ENCODE measurements at places on chromosomes 4 and X. TPM values are rescaled to one million over a fixed set of nuclear protein-coding genes. Genes with fewer than 3 reads are reported as not detected.

Gene GUCY1B1
- 0.86 TPM for total RNA-seq

Gene INPP4B
- 2.8 TPM for total RNA-seq

Gene KCNIP4
- total RNA-seq = 0.29 TPM

Gene GNRHR
- not detected for total RNA-seq

Gene POLN
- total RNA-seq = 1.1 TPM

Gene INTS6L
- total RNA-seq = 3.3 TPM

Gene GPR143
- 0.43 TPM for total RNA-seq

Gene MSANTD1
- 0.72 TPM for total RNA-seq

Gene CENPVL1
- total RNA-seq = not detected

Gene HERC5
- total RNA-seq = 2.0 TPM

Gene TMSB15A
- 1.0 TPM for total RNA-seq

Gene RTL5
- 2.4 TPM for total RNA-seq

Gene FGB
- total RNA-seq = not detected

Gene GLRA3
- not detected for total RNA-seq

Gene ABCE1
- 73.7 TPM for total RNA-seq

Gene NDP
- not detected for total RNA-seq

Gene BCOR
- 16.8 TPM for total RNA-seq

Gene ADGRA3
- 51.5 TPM for total RNA-seq

Gene ADAM29
- total RNA-seq = not detected

Gene RPA4
- 1.9 TPM for total RNA-seq

Gene MUC7
- total RNA-seq = not detected

Gene NXF3
- not detected for total RNA-seq

Gene JADE1
- total RNA-seq = 19.5 TPM

Gene FMR1NB
- not detected for total RNA-seq

Gene EPGN
- total RNA-seq = not detected

Gene VCX3B
- not detected for total RNA-seq

Gene IDUA
- 17.9 TPM for total RNA-seq

Gene PFKFB1
- total RNA-seq = not detected

Gene SPIN3
- 5.4 TPM for total RNA-seq

Gene IRS4
- under 0.01 TPM for total RNA-seq

Gene ZNF157
- total RNA-seq = under 0.01 TPM

Gene SPATA4
- 0.29 TPM for total RNA-seq

Gene CNKSR2
- total RNA-seq = 0.88 TPM

Gene TGIF2LX
- total RNA-seq = not detected

Gene MAGEA9B
- total RNA-seq = not detected

Gene RPS6KA6
- total RNA-seq = under 0.01 TPM

Gene EGFL6
- total RNA-seq = 7.7 TPM

Gene SLC9A7
- 16.2 TPM for total RNA-seq

Gene CHRDL1
- not detected for total RNA-seq

Gene NALF2
- total RNA-seq = not detected

Data from placental pericyte (primary cell).